ENCODE measurements at places on chromosomes 13 and 19.

GRCh38 chr19:40561947-40562346, 14.7 kb upstream of the SHKBP1 start:
- no peak for ATAC-seq

- no peak for ATAC-seq
These were observed 636 bp upstream of the ZNF579 start for GRCh38 chr19:55581145-55581822.

- no peak for ATAC-seq
These were observed 4.0 kb upstream of the MEIS3 start for GRCh38 chr19:47423203-47423882.

DNA sequence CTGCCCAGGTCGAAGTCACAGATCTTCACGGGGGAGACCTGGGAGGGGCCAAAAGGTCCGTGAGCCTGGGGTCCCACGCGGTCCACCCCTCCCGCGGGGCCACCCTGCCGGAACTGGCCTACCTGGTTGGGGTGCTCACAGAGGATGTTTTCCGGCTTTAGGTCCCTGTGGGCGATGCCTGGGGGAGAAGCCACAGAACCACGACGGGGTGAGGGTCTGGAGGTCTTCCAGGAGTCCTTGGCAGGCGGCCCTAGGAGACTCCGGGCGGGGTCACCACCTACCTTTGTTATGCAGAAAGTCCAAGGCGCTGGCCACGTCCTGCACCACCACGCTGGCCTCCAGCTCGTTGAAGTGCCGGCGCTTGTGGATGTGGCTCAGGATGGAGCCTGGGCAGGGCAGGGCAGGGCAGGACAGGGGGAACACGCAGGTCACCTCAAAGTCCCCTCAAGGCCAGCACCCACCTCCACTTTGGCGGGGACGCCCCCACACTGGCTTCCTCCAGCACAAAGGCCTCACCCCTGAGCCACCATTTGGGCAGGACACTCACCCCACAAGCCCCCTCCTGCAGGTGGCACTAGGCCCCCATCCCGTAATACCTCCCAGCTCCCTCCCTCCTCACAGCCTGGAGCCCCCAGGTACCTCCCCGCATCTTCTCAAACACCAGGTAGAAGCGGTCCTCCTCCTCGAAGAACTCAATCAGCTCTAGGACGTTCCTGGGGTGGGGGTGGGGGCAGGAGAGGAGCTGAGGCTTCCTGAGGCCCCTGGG, 8.4 kb downstream of the MKNK2 start:
- peak; percentile 7 for ATAC-seq

DNA sequence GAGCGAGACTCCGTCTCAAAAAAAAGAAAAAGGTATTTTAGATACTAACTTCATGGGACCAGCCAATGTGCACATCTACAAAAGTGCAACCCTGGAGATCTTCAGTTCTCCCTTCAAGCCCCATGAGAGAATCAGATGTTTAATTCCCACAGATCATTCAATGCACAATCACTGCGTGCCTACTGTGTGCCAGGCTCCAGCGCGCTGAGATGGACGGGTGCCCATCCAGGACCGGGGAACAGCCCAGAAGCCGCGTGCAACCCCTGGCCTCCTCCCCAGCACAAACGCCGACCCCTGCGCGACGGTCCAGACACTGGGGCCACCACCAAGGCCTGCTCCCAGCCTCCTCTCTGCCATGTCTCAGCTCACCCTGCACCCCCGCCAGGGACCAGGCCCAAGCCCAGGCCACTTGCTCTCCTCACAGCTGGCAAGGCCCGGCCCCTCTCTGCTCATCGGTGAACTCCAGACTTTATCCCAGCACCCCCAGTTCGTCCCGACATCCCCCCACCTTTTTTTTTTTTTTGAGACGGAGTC, 5.3 kb downstream of the BTBD2 start:
- no peak for ATAC-seq

GRCh38 chr19:54154603-54155345, 4.7 kb downstream of the LENG1 start:
- no peak for ATAC-seq

GRCh38 chr13:75725736-75726135, 89.6 kb downstream of the LMO7 start:
- ATAC-seq: peak; percentile 44
